ENCODE measurements at places on chromosomes 2 and 18.

DNA sequence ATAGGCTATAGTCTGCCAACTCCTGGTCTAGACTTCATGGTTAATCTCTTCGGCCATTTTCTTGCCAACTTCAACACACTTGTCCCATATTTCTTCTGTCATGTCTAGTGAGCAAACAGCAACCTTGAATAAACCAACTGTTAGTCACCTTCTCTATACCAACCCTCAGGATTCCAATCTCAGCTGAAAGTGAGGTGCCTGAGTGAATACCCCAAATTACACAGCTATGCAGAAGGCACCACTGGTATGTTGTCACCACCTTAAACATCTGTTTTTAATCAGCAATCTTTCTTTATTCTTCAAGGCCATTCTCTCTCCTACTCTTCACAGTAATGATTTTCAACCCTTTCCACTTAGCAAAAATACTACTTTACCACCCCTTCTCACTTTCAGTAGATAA, 39.3 kb downstream of the THOC1 start:
- no peak for DNase-seq

DNA sequence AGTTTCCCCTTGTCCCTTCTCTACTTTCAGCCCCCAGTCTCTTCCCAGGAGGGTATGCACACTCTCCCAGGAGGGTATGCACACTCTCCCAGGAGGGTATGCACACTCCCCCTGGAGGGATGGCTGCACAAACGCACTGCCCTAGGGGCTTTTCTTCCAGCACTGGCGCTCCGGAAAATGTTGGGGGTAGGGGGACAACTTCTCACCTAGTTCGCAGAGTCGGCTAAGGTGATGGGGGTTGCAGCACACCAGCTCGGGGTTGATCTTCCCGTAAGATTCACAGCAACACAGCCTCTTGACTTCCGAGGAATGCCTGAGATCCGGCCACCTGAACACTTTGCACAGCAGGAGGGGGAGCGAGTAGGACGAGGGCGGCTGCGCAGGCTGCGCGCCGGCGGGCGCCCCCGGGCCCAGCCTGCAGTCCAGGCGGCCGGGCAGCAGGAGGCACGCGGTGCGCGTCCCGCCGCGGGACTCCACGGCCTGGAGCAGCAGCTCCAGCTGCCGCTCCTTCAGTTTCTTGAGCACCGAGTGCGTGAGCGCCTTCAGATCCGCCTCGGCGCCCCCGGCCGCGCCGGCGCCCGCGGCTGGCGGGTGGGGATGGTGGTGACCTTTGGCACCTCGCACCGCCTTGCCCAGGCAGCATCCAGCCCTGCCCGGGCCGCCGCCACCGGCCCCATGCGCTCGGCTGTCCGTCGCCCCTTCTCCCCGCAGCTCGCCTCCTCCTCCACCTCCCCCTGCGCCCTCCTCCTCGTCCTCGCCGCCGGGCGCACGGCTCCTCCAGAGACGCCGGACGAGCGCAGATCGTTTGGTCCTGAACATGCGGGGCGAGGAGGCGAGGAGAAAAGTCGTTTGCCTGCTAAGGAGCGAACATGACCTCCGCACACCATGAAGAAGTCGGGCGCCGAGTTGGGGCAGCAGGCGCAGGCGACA, 894 bp downstream of the SMAD7 start:
- DNase-seq = no peak

GRCh38 chr2:20135631-20136050, 84.2 kb upstream of the LAPTM4A start:
- DNase-seq = no peak

- no peak for DNase-seq
Measured at GRCh38 chr2:238571661-238572372, 145.1 kb downstream of the ASB1 start.

DNA sequence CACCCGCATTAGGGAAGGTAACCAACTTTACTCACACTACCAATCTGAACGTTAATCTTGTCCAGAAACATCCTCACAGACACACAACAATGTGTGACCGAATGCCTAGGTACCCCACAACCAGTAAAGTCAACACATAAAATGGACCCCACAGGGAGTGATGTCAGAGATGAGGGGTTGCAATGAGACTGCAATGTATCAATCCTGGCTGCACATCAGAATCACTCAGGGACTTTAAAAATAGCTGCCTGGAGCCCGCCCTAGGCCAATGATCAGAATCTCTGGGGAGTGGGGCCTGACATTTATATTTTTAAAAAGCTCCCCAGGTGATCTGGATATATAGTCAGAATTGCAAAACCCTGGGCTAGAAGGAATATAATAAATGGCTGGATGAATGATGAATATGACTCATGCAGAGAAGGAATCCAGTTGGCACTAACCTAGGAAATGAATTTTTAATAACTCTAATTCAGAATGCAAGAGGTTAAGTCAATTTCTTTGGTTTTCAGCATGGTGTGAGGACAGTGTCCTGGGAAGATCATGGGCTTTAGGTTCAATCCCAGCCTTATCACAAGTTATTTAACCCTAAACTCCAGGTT, 92.8 kb downstream of the COLEC12 start:
- no peak for DNase-seq

GRCh38 chr2:31219131-31219969, 2.0 kb upstream of the CAPN14 start:
- no peak for DNase-seq

DNA sequence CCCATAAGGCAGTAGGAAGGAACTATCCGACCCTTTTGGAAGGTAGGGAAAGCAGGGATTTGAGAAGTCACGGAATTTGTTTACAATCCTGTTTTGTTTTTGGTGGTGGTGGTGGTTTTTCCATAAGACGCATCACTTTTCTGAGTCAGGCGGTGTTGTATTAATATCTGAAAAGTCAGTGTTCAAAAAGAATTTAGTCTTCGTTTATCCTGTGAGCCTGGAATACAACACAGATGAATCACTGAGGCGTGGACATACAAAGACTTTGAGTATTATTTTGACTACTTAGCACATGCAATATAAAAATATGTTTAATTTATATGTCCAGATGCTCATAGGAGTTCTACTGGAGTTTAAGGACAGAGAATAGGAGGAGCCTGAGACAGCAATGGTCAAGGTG, 785 bp downstream of the ZNF892 start:
- no peak for DNase-seq

DNA sequence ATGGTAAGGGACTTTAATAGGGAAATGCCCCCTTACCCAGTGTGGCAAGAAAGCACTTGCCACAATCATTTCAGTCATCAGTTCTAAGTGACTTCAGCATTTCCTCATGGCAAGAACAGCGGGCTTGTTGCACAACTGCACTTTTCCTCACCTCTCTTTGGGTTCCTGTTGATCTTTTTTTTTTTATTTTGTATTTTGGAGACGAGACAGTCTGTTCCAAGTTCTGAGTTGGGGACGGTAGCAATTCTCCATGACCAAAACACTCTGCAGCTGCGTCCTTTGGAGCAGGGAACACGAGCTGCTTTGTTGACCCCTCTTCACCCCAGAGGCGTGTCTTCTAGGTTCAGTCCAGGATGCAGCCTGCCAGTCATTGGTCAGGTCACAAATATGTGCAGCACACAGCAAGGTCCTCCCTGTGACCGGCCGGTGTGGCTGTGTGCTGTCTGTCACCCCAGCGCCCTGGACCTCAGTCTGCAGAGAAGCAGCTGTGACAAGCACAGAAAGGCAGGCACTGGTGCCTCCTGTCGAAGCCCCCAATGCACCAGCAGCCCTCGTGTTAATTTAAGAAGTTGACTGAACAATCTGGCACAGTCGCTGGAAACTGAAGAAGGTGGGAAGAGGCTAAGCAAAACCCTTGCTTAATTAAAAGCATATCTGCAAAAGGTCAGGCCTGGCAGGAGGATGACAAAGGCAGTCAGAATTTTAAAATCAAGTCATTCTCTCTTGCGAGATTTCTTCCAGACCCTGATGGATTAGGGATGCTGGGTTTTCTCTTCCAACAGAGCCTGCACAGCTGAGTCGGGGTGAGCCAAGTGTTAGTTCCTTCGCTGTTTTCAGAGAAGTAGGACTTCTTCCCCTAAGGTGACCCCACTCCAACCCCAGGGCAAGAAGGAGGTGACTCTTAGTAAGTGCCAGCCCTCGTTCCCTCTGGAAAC, 96.7 kb upstream of the COPS8 start:
- DNase-seq = no peak

DNA sequence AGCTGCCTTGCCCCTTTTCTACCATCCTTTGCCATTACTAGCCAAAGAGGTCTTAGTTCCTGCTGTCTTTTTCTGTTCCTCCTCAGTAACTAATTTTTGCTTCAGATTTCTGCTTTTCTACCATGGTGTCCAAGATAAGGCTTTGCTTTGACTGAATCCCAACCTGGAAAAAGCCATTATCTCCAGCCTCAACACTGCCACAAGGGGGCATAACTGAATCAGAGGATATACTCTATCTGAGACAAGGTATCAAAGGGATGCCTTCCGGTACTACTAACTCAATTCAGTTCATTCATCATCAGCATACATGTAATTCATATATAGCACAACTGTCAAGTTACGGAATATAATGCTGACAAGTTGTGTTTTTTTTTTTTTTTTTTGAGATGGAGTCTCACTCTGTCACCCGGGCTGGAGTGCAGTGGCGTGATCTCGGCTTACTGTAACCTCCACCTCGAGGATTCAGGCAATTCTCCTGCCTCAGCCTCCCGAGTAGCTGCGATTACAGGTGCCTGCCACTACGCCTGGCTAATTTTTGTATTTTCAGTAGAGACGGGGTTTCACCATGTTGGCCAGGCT, 11.4 kb downstream of the OSGEPL1 start:
- DNase-seq = peak; percentile 16

DNA sequence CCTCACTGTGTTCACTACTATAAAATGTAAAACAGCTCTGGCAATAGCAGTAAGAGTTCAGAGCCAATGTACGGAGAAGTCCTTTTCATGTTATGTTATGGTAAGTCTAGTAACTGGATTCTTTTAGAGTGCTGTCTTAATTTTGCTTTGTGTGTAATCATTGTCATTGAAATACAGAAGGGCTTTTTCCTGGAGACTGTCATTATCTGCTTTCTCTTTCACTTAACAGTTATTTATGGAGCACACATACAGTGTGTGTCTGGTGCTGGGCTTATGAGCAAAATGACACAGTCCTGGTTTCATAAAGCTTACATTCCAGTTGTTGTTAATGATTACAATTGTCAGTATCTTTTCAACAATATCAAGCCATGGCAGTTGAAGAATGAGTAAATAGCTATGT, 95.5 kb downstream of the CCDC102B start:
- DNase-seq = no peak

- no peak for DNase-seq
Measured at GRCh38 chr2:26136451-26136850, 36.4 kb upstream of the GAREM2 start.

All from stimulated activated CD8-positive, alpha-beta memory T cell treated with anti-CD3 and anti-CD28 coated beads, Interleukin-2, amount 100 ng/mL, for 1 hour (primary cell).